Left renal cortex interstitium (tissue), 4 donors: ENCODE measurements at places on chromosomes 4 and X.

DNA sequence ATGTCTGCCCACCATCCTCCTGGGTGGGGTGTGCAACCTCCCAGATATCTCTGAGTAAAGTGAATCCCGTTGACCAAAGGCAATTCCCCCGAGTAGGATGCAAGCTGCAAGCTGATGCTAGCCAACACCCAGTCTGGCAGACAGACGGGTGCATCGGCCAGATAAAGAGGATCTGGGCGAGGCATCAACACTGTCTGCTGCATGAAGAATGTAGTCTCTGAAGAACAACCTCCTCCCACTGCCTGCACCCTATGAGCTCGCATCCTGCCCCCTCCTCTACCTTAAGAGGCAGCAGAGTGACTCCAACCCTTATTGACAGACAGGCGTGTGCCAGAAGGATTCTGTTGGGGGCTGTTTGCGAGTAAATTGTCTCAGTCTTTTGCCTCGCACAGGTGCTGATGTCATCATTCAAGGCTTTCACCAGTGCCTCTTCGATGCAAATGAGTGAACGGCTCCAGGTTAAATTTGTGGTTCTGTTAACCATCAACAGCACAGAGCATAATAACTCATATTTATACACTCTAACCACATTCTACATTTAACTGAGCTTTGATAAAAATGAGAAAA is 546.9 kb downstream of the BCOR start:
- no peak for DNase-seq

- DNase-seq: no peak
These were observed 130.2 kb downstream of the AMELX start for GRCh38 chrX:11423362-11423818.

DNA sequence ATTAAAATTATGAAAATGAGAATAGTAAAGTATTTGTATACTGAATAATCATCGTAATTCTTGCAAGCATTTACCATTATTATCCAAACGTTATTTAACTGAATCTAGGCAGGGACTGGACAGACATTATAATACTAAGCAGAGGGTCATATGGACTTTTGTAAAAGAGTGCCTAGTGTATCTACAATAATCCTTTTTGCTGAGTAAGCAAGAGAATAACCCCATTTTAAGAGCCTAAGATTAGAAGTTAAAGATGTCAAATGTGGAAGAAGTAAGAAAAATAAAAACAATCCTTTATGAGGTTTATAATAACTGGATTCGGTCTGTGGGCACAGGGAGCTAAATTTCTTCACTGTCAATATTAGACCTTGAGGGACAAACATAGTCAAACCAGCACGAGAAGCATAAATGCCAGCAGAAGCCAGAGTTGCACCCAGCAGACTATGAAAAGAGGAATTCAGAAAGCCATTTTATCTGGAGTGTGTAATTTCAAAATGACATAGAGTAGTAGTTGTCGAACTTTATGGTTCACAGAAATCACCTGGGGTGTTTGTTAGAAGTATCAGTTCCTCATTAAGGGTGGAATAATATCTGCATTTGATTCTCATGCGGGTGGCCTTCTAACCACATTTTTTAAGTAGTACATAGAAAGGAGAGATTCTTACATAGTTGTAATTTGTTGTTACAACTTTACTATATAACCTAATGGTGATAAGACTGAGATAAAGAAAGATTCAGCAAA is 39.7 kb upstream of the DCLK2 start:
- DNase-seq: no peak

- no peak for DNase-seq
These were observed 30.1 kb upstream of the CFAP299 start for GRCh38 chr4:80305466-80305865.

DNA sequence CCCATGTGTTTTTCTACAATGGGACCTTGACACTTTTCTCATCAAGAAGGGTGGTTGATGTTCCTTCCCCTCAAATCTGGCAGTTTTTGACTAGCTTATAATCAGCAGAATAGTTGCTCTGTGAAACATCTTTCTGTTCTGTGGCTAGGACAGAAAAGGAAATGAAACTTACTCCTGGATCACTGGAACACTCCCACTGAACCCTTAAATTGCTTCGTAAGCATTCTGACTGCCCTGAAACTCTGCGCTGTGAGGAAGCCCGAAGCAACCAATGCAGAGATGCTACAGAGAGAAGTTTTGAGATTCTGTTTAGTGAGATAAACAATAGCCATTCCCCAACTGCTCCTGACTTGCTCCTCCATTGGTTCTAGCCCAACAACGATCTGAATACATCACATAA is 602.2 kb downstream of the CENPC start:
- no peak for DNase-seq

- no peak for DNase-seq
These were observed 258.5 kb upstream of the FSTL5 start for GRCh38 chr4:162422312-162422711.

GRCh38 chr4:156571146-156571545 is 400.5 kb downstream of the PDGFC start:
- DNase-seq: no peak

- DNase-seq: no peak
These were observed 67.4 kb downstream of the APBB2 start for GRCh38 chr4:41146716-41147506.

- DNase-seq: no peak
These were observed 38.4 kb downstream of the SAGE1 start for GRCh38 chrX:135931644-135932487.

DNA sequence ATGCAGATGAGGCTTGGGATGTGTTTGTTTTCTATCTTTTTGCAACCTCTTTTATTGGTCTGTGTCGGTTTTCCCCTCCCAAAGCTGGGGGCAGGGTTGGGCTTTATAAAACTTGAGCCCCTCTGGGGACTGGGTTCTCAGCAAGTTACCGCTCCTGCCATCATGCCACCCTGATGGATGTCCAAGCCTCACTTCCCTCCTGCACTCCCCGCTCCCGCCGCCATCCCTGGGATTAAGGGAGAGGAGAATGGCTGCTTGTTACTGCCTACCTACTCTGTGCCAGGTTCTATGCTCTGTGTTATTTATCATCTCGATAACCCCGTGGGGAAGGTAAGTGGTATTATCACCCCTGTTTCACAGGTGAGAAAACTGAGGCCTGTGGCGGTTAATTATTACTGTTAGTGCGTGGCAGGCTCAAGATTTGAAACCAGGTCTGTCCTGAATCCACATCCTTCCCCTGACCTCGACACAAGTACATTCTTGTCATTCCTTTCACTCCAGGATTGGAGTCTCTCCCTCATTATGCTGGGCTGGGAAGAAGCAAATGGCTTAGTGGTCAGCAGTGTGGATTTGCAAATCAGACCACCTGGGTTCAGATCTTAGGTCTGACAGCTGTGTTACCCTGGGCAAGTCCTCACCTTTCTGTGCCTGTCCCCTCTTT is 4.5 kb downstream of the UBA1 start:
- no peak for DNase-seq

DNA sequence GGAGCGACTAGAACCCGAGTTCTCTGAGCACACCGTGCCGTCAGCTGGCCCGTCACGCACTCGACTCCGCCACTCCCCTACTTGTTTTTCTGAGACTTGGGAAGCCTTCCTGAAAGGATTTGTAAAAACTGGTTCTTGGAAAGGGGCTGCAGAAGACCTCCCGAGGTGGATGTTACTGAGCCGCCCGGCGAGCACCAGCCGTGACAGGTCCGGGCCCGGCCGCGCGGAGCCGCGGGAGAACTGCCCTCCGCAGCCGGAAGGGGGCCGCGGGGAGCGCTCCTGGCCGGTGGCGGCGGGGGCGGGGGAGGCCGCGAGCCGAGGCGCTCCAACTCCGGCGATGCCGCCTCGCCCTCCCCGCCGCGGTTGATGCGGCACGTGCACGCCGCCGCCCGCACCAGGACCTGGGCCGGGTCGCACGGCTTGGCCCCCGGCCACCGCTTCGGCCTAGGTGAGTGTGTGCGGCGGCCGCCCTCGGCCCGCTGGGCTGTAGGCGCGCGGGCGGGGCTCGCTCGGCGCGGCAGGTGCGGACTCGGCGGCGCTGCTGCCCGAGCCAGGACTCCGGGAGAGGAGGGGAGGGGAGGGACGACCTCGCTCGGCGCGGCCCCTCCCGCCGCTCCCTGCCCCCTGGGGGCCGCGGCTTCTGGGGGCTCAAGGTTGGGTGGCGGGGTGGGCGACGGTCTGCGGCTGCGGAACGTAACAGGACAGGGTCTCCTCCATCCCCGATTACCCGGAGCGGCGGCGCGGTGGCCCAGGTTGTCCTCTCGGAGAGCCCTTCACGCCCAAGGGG is 1.7 kb downstream of the SPRY1 start:
- DNase-seq: no peak

GRCh38 chrX:3440981-3441380 is 94.5 kb upstream of the MXRA5 start:
- no peak for DNase-seq

DNA sequence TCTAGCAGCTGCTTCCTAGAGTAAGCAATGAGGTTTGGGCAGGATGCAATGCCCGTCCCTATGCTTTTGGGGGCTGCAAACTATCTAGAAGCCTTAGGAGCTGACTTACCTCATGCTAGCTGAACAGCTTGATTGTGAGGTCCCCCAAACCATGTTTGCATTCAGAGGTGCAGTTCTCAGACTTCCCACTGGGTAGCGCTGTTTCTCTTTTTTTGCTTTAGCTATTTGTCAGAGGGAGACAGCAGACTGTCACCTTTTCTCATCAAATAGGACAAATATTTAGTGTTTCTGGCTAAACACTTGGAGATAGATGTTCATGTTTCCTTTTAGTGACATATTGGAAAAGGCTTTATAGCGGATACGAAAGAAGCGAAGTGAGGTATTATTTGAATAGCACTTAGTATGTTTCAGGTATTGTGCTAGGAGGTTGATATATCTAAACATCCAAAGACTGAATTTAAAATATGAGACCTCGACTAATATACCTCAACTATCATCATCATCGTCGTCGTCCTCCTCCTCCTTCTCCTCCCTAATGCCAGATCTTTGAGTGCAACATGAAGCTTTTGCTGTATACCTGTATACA is 18.7 kb upstream of the TMEM192 start:
- DNase-seq: no peak

DNA sequence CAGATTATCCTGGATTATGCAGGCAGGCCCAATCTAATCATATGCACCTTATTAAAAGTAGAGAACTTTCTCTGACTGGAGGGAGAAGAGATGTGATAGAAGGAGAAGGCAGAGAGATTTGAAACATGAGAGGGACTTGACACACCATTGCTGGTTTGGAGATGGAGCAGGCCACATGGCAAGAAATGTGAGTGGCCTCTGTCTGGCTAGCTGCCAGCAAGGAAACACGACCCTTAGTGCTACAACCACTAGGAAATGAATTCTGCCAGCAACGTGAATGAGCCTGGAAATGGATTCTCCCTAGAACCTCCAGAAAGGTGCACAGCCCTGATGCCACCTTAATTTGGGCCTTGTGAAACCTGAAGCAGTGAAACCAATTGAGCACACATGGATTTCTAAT is 79.5 kb upstream of the MBNL3 start:
- no peak for DNase-seq

GRCh38 chrX:112669824-112670223 is 9.9 kb downstream of the LHFPL1 start:
- DNase-seq: no peak

DNA sequence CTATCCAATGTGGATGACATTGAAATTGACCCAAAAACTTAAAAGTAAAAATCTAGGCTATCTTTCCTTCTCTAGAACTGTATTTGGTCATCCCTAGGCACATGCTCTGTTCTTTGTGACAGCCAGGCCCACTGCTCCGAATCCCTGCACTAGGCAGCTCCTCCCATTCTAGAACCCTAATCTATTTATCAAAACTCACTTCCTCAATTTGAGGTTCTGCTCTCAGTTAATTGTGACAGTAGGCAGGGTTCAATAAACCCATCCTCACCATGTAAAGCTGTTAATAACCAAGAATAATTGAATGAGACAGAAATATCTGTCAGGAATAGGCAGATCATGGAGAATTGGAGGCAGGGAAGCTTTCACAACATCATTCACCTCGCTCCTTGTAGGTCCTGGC is 51.9 kb upstream of the IRF2 start:
- DNase-seq: no peak

- no peak for DNase-seq
These were observed 39.1 kb downstream of the HEPH start for GRCh38 chrX:66203114-66203513.

- no peak for DNase-seq
These were observed 54.0 kb downstream of the SNX25 start for GRCh38 chr4:185263419-185263818.

DNA sequence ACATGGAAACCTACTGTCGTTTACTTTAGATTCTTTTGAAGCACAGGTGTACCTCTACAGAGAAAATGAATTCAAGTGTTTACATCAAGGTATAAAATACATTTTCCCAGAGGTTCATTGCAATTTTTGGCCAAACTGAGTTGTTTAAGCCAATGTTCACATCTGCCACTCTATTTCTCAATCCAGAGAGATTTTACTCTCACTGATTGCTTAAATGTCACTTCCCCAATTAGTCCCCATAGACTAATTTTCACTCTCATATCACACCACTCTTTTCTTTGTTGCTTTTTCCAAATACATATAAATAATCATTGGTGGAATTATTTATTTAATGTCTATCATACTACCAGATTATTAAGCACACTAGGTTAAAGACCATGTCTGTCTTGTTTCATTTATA is 271.8 kb downstream of the PPP3CA start:
- no peak for DNase-seq

GRCh38 chr4:103405415-103405814 is 207.3 kb upstream of the CENPE start:
- no peak for DNase-seq

DNA sequence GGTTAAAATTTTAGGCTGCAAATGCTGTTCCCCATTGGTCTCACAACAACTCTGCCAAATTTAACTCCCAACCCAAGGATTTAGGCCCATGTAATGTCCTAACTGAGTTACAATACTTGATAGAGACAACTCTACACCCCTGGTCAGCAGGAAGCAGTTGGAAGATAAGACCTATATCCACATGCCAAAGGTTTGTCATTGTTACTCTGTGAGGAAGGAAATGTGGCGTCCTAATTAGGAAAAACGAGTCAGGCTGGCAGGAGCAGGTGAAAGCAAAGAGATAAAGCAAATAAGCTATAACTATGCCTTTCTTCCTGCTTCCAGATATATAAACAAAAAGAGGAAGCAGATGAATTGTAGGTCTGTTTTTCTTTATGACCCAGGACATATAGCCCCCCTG is 69.1 kb downstream of the SPIN4 start:
- no peak for DNase-seq

DNA sequence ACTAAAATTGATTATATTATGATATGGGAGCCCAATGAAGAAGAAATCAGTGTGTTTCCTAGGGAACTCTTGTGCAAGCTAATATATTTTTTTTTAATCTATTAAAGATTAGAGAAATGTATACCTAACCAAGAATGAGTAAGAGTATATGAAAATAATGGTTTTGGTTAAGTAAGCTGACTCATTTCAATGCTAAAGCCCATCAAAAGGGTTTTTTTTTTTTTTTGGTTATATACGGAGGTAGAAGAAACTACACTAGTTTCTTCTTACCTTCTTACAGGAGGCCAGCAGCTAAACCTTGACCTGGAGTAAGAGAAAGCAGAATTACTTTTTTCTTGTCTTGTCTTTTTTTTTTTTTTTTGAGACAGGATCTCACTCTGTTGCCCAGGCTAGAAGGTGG is 27.5 kb downstream of the RUFY3 start:
- DNase-seq: no peak

- no peak for DNase-seq
These were observed 4.7 kb upstream of the ASB5 start for GRCh38 chr4:176273736-176274135.

GRCh38 chrX:132400706-132401105 is 88.1 kb downstream of the MBNL3 start:
- no peak for DNase-seq
